ENCODE measurements at places on chromosomes 3 and 15. TPM values are rescaled to one million over a fixed set of nuclear protein-coding genes. Genes with fewer than 3 reads are reported as not detected.

GALNT15 gene
- 13.0 TPM for total RNA-seq

FETUB gene
- total RNA-seq = not detected

GRCh38 chr3:112111785-112112402, 21.2 kb downstream of the GCSAM start:
- DNase-seq = peak; percentile 78

- DNase-seq = no peak
These were observed 20.1 kb downstream of the TIPARP start for GRCh38 chr3:156694536-156694935.

GRCh38 chr15:70278644-70279043, 180.9 kb upstream of the TLE3 start:
- DNase-seq = no peak

DNA sequence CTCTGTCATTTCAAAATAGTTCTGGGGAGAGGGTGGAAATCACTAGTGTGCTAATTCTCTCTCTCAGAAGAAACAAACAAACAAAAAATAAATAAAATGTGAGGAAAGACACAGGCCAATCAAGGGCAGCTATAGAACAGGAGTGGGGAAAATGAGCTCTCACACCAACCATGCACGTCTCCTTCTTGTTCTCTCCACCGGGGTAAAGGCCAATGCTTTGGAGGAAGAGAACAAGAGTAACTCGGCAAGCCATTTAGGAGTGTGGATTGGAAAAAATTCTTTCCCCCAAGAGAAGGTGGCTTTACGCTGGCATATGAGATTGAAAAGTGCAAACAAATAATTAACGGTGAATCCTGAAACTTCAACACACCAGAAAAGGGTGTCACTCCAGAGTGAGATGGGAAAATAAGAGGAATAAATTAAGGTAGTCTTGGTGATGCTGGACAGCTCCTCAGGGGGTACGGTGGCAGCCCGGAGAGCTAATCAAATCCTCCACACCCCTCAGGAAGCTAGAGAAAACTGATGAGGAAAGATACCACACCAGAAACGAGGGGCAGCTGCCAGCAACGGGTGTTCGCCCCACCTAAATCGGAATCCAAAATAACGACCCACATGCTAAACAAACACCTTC, 88.0 kb downstream of the RFTN1 start:
- DNase-seq = no peak

DNA sequence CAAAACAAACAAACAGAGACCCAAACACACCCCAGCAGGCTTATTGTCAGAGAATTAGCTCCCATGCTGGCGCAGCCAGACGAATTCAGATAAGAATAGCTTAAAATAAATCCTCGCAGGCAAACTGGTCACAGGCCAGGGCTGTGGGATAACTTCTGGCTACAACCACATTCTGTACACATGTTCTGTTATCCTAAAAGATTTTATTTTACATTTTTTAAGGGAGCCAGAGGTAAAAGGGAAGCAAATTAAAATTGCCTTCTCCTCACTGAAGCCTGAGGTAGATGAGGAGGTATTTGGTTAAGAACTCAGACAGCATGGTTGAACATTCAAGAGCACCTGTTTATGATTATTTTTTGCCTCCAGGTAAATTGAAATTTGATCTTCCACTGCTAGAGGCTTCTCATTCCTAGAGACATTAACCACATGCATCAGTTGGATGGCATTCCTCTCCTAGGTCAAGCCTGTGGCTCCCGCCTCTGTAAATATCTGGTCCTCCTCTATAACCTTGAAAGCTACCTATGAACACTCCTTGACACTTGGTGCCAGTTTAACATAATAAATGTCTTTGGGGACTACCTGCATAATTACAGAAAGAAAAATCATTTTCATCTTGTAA, 190.3 kb downstream of the SATB1 start:
- DNase-seq = no peak
